Breast epithelium (tissue), 4 donors: ENCODE measurements at places on chromosomes 6 and 20. TPM values are rescaled to one million over a fixed set of nuclear protein-coding genes. Genes with fewer than 3 reads are reported as not detected.

The OR12D3 gene
- not detected for total RNA-seq

The BPI gene
- total RNA-seq: not detected

The TFEB gene
- total RNA-seq: 15.7 TPM

The DEFB124 gene
- total RNA-seq: not detected

The SLC35D3 gene
- total RNA-seq: not detected

The SLC22A7 gene
- not detected for total RNA-seq

The TP53TG5 gene
- not detected for total RNA-seq

The TCF21 gene
- not detected for total RNA-seq

The CENPQ gene
- total RNA-seq: 2.9 TPM

The TPBG gene
- total RNA-seq: 20.8 TPM

The MLN gene
- not detected for total RNA-seq

GRCh38 chr6:37365791-37366190 lies 12.0 kb downstream of the RNF8 start:
- H3K4me3 ChIP-seq: no peak overlapping the region
- H3K36me3 ChIP-seq: no peaks in the 10 kb centered on the region
- DNase-seq: no peak
- H3K27ac ChIP-seq: no peak overlapping the region

- no peak for DNase-seq
- H3K36me3 ChIP-seq: no peaks in the 10 kb centered on the region
- no peaks in the 10 kb centered on the region for H3K27me3 ChIP-seq
- H3K4me1 ChIP-seq: no peaks in the 10 kb centered on the region
- no peak overlapping the region for H3K27ac ChIP-seq
- H3K4me3 ChIP-seq: no peak overlapping the region
Measured at GRCh38 chr6:135527116-135527959, 29.8 kb upstream of the AHI1 start.

GRCh38 chr6:66230591-66230990 lies 523.6 kb upstream of the EYS start:
- H3K36me3 ChIP-seq: no peaks in the 10 kb centered on the region
- H3K4me1 ChIP-seq: no peaks in the 10 kb centered on the region
- H3K27me3 ChIP-seq: no peaks in the 10 kb centered on the region
- no peak overlapping the region for H3K27ac ChIP-seq
- H3K4me3 ChIP-seq: no peak overlapping the region

DNA sequence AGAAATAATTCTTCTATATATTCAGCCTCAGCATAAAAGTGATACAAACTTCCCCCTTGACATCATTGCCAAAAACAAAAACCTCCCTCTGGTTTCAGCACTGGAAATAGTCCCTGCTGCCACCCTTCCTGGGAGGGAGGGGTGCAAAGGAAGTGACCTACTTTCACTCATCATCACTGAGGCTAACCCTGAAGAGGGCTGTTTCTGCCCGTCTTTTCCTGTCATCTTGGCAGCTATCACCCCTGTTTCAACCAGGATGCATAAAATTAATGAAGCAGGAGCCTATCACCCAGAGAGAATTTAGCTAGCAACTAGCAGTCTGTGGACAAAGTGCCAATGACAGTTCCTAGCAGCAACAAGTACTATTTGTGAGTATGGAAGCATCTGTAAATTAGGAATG lies 397.8 kb downstream of the LAMA2 start:
- H3K27me3 ChIP-seq: no peaks in the 10 kb centered on the region
- peaks cover 3% of the 10 kb centered on the region for H3K4me1 ChIP-seq
- no peak overlapping the region for H3K4me3 ChIP-seq
- DNase-seq: no peak

DNA sequence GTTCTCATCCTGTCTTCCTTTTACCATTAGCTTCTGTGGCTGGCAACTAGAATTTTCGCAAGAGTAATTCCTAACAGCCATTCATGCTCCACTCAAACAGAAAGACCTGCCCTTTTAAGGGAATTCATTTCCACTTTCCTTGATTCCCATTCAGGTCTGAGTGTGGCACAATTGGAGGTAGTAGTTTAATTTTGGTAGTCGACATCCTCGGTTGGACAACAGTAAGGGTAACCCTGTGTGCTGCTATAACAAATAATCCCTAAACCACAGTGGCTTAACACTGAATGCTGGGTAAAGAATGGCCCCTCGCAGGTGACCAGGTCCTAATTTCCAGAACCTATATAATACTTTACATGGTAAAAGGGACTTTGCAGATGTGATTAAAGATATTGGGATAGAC lies 142.9 kb downstream of the BMP7 start:
- no peaks in the 10 kb centered on the region for H3K4me1 ChIP-seq
- no peaks in the 10 kb centered on the region for H3K27me3 ChIP-seq
- no peak overlapping the region for H3K27ac ChIP-seq
- no peak for DNase-seq

GRCh38 chr6:150496629-150497028 lies 103.1 kb upstream of the PLEKHG1 start:
- no peak overlapping the region for H3K4me3 ChIP-seq
- no peaks in the 10 kb centered on the region for H3K4me1 ChIP-seq
- no peaks in the 10 kb centered on the region for H3K36me3 ChIP-seq
- H3K27me3 ChIP-seq: no peaks in the 10 kb centered on the region
- DNase-seq: no peak

- no peak overlapping the region for H3K4me3 ChIP-seq
- no peak for DNase-seq
- no peak overlapping the region for H3K27ac ChIP-seq
- H3K4me1 ChIP-seq: no peaks in the 10 kb centered on the region
- H3K36me3 ChIP-seq: no peaks in the 10 kb centered on the region
Measured at GRCh38 chr20:57872816-57873409, 163.1 kb upstream of the PMEPA1 start.

DNA sequence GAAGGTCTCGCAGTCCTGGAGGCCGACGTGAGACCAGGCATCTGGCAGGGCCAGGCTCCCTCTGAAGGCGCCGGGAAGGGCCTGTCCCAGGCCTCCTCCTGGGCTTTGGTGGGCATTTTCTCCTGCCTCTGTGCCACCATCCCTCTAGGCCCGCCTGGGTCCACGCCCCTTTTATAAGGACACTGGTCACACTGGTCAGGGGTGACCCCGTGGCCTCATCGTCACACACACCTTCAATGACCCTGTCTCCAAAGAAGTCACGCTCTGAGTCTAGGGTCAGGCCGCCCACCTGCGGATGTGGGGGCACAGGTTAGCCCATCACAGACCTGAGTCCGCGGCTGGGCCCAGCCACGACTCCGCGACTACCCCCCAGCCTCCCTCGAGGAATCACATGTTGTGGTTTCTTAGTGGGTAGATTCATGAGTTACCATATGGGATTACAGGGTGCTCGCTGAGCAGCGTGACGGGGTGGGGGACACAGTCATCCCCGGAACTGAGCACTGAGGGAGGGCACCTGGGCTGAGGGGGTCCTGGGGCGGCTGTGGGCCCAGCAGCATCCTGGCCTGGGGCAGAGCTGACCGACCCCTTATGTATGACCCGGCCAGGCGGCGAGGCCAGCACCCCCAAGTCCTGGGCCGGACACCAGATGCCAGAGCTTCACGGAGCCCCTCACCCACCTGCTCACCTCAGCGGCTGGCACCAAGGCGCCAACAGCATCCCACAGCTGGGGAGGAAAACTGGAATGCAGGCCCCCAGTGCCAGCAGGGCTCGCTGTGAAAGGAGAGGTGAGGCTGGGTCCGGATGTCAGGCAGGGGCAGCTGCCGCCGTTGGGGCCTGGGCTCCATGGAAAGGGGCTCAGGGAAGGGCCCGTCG lies 115.9 kb downstream of the DLL1 start:
- no peak overlapping the region for H3K4me3 ChIP-seq
- peak; percentile 39 for DNase-seq
- H3K4me1 ChIP-seq: no peaks in the 10 kb centered on the region

DNA sequence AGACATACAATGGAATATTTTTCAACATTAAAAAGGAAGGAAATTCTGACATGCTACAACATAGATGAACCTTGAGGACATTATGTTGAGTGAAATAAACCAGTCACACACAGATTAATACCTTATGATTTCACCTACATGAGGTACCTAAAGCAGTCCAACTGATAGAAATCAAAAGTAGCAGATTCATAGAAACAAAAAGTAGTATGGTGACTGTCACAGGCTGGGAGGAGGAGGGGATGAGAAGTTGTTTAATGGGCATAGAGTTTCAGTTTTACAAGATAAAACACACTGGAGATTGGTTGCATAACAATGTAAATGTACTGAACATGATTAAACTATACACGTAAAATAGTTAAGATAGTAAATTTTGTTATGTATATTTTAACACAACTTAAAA lies 48.5 kb upstream of the OLIG3 start:
- no peak overlapping the region for H3K27ac ChIP-seq
- H3K4me3 ChIP-seq: no peak overlapping the region
- no peaks in the 10 kb centered on the region for H3K36me3 ChIP-seq

GRCh38 chr6:118511930-118512715 lies 36.0 kb upstream of the PLN start:
- H3K36me3 ChIP-seq: no peaks in the 10 kb centered on the region
- H3K4me1 ChIP-seq: no peaks in the 10 kb centered on the region
- H3K27ac ChIP-seq: no peak overlapping the region
- no peak overlapping the region for H3K4me3 ChIP-seq

GRCh38 chr6:113616701-113617274 lies 240.4 kb upstream of the MARCKS start:
- no peaks in the 10 kb centered on the region for H3K27me3 ChIP-seq
- DNase-seq: no peak
- no peaks in the 10 kb centered on the region for H3K36me3 ChIP-seq
- H3K27ac ChIP-seq: no peak overlapping the region
- H3K4me3 ChIP-seq: no peak overlapping the region

DNA sequence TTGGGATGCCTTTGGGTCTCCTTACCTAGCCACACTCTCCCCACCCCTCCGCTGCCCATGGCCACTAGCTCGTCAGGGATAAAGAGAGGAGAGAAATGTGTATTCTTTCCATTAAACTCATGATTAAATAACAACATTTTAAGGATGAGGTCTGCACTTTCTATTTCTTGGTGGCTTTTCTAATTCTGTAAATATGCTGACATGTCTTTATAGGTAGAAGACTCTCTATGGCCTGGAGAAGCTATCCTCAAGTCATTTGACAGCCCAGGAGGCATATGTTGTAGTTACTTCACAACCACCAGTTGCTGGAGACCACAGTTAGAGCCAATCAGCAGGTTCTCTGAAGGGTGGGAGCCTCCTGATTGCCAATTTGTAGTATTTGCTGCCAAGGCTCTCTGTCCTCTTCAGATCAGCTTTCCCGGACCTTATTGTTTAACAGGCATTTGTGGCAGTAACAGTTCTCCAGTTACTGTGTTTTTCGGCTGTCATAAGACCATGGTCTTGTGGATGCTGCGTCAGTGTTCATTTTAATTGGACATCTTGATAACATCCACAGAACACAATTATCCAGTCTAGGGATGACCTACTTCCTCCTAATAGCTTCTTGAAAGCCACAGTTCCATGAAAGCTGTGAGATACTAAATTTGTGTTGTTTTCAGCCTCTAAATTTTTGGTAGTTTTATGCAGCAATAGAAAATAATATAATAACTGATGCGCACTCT lies 205.0 kb upstream of the KCNQ5 start:
- H3K27ac ChIP-seq: no peak overlapping the region
- H3K27me3 ChIP-seq: no peaks in the 10 kb centered on the region
- DNase-seq: no peak
- no peaks in the 10 kb centered on the region for H3K36me3 ChIP-seq

- peaks cover 15% of the 10 kb centered on the region for H3K27me3 ChIP-seq
- no peaks in the 10 kb centered on the region for H3K36me3 ChIP-seq
- no peak overlapping the region for H3K4me3 ChIP-seq
- no peak for DNase-seq
- H3K27ac ChIP-seq: no peak overlapping the region
- no peaks in the 10 kb centered on the region for H3K4me1 ChIP-seq
Measured at GRCh38 chr20:17421493-17421892, 109.7 kb downstream of the BFSP1 start.

- H3K36me3 ChIP-seq: no peaks in the 10 kb centered on the region
- no peaks in the 10 kb centered on the region for H3K27me3 ChIP-seq
- no peak overlapping the region for H3K4me3 ChIP-seq
- DNase-seq: no peak
Measured at GRCh38 chr6:87572883-87573282, 16.9 kb downstream of the RARS2 start.

GRCh38 chr6:97123652-97124051 lies 159.4 kb downstream of the MMS22L start:
- no peak overlapping the region for H3K27ac ChIP-seq
- no peaks in the 10 kb centered on the region for H3K27me3 ChIP-seq
- H3K4me3 ChIP-seq: no peak overlapping the region
- H3K4me1 ChIP-seq: no peaks in the 10 kb centered on the region

DNA sequence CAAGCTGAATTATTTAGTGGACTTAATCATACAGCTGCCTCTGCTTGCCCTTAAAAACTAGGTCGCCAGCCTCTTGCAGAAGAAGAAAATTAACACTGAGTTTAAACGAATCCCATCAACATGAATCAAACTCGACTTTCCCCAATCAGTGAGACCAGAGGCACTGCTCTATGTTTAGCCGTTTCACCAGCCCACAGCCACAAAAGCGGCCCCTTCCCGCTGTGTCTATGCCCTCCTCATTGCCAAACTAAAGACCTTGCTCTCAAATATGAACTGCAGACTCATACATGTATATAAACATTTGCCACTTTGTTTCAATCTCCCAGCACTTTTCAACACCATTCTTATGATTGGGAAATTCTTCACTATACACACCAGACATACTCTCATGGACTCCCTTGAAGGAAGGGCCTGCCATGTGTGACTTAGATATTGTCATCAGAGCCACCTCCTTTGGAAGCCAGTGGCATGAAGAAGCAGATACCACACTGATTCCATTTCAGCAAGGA lies 105.8 kb upstream of the ADGRF1 start:
- H3K4me1 ChIP-seq: no peaks in the 10 kb centered on the region
- H3K36me3 ChIP-seq: no peaks in the 10 kb centered on the region
- H3K4me3 ChIP-seq: no peak overlapping the region
- no peak overlapping the region for H3K27ac ChIP-seq

- H3K36me3 ChIP-seq: no peaks in the 10 kb centered on the region
- H3K4me3 ChIP-seq: no peak overlapping the region
- no peaks in the 10 kb centered on the region for H3K27me3 ChIP-seq
Measured at GRCh38 chr6:16901782-16902181, 140.5 kb upstream of the ATXN1 start.

DNA sequence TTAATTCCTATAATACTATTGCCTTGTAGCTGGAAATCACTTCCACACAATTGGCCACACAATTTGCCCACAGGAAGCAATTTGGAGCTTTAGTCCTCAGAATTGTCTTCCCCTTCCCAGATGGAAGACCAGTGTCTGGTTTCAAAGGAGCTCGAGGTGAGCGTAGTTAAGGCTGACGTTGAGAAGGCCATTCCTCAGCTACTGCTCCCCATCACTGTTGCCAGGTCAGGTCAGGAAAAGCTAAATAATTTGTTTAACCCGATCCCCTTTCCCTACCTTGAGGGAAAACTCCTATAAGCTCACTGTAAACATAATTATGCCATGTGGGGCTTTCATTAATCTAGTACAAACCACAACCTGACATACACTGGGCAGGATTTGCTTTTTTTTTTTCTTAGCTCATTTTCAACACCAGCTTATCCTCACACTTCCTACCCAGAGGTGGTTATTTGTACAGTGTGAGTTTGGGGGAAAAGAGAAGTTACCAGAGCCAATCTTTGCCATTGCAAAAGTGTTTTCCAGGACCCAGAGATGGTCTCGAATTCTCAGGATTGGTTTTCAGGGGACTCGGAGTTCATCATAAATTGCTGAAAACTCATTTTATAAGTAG lies 242.7 kb downstream of the CLIC5 start:
- no peaks in the 10 kb centered on the region for H3K4me1 ChIP-seq
- H3K27me3 ChIP-seq: no peaks in the 10 kb centered on the region
- no peaks in the 10 kb centered on the region for H3K36me3 ChIP-seq
- no peak overlapping the region for H3K4me3 ChIP-seq
- no peak overlapping the region for H3K27ac ChIP-seq
